Mucosa of descending colon (tissue), 3 donors: ENCODE measurements at places on chromosomes 2 and 18. TPM values are rescaled to one million over a fixed set of nuclear protein-coding genes. Genes with fewer than 3 reads are reported as not detected.

GRCh38 chr2:232888839-232889529 is 18.9 kb downstream of the SNORC start:
- peak; percentile 22 for DNase-seq

The CASP8 gene
- total RNA-seq = 49.8 TPM

GRCh38 chr2:152480821-152481399 is 145.9 kb downstream of the FMNL2 start:
- DNase-seq = no peak

The LPIN1 gene
- total RNA-seq = 38.4 TPM

DNA sequence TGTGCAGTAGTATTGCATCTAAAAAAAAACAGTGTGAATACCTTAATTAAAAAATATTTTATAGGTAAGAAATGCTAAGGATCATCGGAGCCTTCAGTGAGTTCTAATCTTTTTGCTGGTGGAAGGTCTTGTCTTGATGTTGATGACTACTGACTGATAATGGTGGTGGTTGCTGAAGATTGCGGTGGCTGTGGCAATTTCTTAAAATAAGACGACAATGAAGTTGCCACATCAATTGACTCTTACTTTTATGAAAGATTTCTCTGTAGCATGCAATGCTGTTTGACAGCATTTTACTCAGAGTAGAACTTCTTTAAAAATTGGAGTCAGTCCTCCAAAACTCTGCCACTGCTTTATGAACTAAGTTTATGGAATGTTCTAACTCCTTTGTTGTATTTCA is 36.2 kb downstream of the GLS start:
- no peak for DNase-seq

DNA sequence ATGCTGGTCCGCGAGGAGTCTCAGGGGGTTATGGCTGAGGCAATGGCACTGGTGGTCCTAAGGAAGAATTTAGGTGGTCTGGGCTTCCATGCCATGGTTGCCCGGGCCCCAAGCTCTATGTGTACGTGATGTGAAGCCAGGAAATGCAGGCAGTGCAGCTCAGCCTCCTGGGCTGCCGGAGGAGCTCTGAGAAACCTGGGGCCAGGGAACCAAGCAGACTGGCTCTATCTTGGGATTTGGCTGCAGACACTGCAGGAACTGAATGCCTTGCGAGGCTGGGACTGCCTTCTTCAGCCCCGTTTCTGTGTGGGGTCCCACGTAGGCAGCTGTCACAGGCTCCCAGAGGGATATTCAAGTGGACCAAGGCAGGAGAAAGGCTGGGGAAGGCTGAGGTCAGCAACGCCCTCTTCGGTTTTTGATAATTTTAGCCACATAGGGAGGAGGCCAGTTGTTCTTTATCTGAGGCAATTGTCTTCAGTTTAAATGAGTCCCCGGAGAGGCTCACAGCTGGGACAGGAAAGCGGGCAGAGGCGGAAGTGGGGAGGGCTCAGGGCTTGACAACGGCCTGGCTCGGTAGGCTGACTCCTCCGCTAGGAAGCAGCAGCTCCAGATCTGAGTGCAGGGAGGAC is 77.7 kb downstream of the RHOB start:
- DNase-seq = no peak

- peak; percentile 76 for DNase-seq
Measured at GRCh38 chr2:178914259-178914849, 107.1 kb upstream of the TTN start.

GRCh38 chr2:207632575-207633493 is 7.6 kb upstream of the METTL21A start:
- no peak for DNase-seq

- no peak for DNase-seq
Measured at GRCh38 chr2:64998658-64999061, 9.5 kb downstream of the SLC1A4 start.

- DNase-seq = no peak
Measured at GRCh38 chr2:49222975-49223528, 68.7 kb upstream of the FSHR start.

DNA sequence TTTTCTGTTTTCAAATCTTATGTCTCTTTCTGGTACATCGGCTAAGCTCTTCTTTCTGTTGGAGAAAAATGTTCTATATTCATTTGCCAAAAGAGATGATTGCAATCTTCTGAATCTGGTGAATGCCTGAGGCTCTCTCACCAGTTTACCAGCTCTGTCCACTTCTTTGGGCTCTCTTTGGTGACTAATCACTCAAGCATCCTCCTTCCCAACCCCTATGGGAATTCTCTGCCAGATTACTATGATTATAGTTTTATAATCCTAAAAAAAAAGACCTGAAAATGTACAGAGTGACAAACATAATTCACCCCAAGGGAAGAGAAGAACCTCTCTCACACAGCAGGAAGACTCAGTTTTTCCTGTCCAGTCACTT is 187.3 kb downstream of the CAMKMT start:
- no peak for DNase-seq

GRCh38 chr2:85444629-85445172 is 26.2 kb downstream of the SH2D6 start:
- no peak for DNase-seq

The RAB6C gene
- 0.35 TPM for total RNA-seq

- no peak for DNase-seq
Measured at GRCh38 chr18:37425222-37425621, 140.4 kb downstream of the CELF4 start.

The CCDC121 gene
- total RNA-seq = 4.0 TPM

DNA sequence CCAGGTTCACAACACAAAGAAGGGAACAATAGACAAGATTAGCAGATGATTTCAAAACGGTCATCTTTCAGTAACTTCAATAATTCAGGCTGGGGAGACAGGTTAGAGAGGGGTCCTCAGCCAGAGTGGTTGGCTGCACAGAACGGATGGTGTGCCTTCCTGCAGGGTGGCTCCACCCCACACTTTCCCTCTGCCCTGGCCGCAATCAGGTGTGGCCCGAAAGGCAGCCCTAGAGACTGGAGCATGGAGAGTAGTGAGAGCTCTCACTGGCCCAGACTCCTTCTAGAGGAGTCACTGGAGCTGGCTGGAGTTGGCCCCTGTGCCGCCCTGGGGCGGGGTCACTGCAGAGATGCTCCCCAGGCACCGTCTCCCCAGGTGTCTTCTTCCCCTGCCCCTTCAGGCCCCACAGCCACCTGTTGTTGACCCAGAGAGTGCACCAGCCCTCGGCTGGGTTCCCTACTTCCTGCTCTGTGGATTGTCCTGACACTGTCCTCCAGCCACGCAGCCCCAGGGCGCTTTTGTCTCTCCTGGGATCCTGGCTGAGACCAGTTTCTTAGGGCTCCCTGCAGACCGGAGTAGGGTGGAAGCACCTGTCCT is 126.8 kb downstream of the PXDN start:
- no peak for DNase-seq

GRCh38 chr2:96085541-96086355 is 30.6 kb downstream of the ADRA2B start:
- DNase-seq = no peak

DNA sequence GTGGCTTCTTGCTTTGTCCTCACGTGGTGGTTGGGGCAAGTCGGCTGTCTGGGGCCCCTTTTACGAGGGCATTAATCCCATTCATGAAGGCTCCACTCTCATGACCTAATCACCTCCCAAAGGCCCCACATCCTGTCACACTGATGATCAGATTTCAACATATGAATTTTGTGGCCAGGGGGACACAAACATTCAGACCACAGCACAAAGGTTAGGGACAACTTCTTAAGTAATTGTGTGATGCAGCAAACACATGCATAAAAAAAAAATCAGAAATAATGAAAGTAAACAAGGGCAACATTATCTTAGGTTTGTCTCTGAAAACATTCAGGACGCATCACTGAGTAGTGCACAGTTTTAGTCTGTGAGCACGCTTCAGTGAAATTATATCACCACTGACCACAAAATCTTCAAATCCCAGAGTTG is 54.2 kb upstream of the FRZB start:
- no peak for DNase-seq

The NMUR1 gene
- 0.87 TPM for total RNA-seq

DNA sequence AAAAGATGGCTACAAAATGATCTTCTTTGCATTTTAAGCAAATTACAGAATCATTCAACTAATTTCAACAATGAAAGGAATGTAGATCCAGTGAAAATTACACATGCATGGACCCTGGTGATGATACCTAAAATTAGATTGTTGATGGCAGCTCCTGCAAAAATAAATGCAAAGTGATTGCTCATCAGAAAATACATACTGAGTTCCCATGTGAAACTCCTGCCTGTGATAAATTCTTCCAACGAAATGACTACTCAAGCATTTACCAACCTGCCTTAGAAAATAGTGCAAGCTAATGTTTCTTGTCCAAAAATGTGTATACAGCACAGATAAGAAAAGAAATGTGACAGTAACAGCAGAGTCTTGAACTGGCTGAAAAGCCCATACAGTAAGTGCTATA is 300.0 kb upstream of the REV1 start:
- DNase-seq = no peak

DNA sequence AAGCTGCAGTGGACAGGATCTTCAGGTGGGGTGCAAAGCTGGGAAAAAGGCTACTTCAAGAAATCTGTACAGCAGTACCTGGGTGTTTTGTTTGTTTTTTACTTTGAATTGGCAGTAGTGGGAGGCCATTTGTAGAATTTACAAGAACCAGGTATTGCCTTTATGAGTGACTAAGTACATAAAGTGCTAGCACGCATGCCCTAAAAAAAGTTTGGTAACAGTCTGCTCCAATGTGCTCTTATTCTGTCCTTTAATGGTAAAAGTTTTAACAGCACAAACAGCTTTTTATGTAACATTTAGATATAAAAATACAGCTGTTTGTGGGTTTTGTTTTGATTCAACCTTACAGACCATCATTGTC is 17.2 kb downstream of the REV1 start:
- no peak for DNase-seq

DNA sequence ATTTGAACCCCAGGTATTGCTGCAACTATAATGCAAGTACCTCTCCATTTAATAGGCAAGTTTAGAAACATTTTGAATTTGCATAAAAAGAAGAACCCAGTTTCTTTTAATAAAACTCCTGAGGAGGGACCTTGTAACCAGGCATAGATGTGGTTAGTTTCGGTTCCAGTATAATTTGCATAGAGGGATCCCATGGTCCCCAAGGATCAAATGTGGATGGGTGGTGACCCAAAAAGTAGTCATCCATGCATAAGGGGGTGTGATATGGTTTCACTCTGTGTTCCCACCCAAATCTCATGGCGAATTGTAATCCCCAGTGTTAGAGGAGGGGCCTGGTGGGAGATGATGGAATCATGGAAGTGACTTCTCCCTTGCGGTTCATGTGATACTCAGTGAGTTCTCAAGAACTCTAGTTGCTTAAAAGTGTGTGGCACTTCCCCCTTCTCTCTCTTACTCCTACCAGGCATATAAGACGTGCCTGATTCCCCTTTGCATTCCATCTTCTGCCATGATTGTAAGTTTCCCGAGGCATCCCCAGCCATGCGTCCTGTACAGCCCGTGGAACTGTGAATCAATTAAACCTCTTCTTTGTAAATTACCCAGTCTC is 40.2 kb upstream of the SKA1 start:
- no peak for DNase-seq

GRCh38 chr2:95539836-95540235 is 52.0 kb upstream of the TRIM43 start:
- no peak for DNase-seq

The SPDYA gene
- total RNA-seq = 1.1 TPM

- no peak for DNase-seq
Measured at GRCh38 chr2:77028032-77028600, 494.1 kb downstream of the LRRTM4 start.

The RIT2 gene
- not detected for total RNA-seq

The ITGAV gene
- 62.8 TPM for total RNA-seq

The TCF7L1 gene
- total RNA-seq = 22.9 TPM

DNA sequence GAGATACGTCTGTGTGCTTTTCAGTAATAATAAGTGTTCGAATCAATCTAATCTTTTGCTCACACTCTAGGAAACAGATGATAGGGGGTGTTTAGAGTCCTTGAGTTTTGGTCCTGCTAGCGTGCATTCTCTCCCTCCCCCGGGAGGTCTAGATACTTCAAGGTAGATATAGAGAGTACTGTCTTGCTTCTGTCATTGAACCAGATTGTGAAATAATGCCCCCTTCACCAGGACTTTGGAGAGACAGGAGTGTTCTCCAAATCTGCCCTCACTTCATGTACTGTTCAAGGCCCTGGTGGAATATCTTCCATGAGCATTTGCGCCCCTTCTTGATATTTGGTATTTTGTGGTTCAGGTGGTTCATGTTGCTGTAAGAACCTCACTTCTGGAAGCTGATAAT is 59.4 kb upstream of the MGAT5 start:
- no peak for DNase-seq

GRCh38 chr2:42089340-42089925 is 41.6 kb downstream of the PKDCC start:
- DNase-seq = peak; percentile 48

The PDE11A gene
- 2.7 TPM for total RNA-seq

The NAB1 gene
- total RNA-seq = 55.0 TPM

DNA sequence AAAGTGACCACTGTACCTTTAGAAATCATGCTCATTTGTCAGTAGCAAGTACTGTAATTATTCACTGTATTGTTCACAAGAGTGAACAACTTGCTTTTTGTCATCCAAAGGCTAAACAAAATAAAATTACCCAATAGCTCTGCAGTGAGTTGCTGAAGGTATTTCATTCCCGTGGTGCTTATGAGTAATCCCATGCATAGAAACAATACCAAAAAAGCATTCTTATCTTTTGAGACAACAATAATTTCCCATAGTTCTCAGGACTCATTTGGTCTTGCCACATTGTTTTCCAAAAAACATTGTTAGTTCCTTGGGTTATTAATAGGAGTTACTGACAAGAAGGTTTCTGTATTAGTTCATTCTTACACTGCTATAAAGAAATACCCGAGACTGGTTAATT is 503.2 kb upstream of the FAM98A start:
- DNase-seq = no peak

The CCDC85A gene
- 2.7 TPM for total RNA-seq

The ERFE gene
- total RNA-seq = 0.51 TPM

- DNase-seq = no peak
Measured at GRCh38 chr2:45852450-45853150, 201.1 kb downstream of the PRKCE start.

GRCh38 chr2:155815851-155816250 is 516.7 kb downstream of the NR4A2 start:
- no peak for DNase-seq

DNA sequence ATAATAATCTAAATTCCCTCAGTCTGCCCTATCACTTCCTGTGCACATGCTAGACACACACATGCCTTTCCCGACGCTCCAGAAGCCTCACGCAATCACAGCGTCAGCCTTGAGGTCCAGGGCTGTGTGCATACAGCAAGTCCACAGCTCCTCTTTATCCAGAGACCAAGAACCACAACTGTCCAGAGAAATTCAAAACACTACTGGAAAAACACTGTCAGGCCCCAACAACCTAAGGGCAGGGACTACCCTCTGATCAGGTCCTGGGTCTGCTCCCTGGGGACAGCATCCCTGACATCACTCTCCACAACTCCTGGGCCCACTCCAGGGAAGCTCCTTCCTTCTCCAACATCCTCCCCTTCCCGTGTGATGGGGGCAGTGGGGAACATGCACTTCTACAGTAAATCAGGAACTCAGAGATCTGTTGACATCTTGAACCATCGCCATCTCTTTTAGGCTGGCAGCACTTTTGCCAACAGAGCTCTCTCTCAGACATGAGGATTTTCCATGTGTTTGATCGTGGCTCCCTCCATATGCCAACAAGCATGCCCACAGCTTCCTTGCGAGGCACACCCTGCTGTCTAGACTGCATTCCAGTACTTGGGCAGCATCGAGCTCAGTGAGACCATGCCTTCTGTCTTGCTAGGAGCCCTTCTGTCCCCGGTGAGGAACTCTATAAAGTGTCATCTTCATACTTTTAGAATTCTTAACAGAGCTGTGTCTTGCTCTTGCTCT is 15.4 kb downstream of the TEX51 start:
- DNase-seq = no peak

The BCL2L11 gene
- 44.4 TPM for total RNA-seq

The SLC40A1 gene
- 155 TPM for total RNA-seq
